ENCODE measurements at places on chromosomes 5 and 9. TPM values are rescaled to one million over a fixed set of nuclear protein-coding genes. Genes with fewer than 3 reads are reported as not detected.

GRCh38 chr9:132481053-132481849 lies 71.2 kb downstream of the CFAP77 start:
- no peak for DNase-seq

DNA sequence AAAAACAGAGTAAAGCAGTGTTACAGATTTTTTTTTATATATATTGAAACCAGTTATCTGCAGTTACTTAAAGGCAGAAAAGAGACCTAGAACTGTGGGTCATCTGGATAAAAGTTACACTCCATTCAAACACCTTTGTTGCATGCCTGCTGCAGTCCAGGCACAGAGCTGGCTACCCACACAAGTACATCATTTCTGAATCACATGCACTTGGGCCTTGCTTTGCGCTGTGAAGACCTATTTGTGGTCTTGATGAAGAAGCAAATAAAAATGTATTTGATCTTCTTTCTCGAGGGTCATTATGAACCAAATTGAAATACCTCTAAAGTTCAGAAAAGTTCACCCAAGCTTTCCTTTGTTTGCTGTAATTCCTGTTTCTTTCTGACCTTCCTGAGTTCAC lies 503.0 kb upstream of the ZNF608 start:
- DNase-seq: no peak

Gene CLIC3
- 4.3 TPM for total RNA-seq

GRCh38 chr5:60549841-60550240 lies 150.1 kb downstream of the DEPDC1B start:
- no peak for DNase-seq

GRCh38 chr9:118652912-118653311 lies 716.3 kb downstream of the BRINP1 start:
- no peak for DNase-seq

- DNase-seq: no peak
These were observed 17.2 kb downstream of the EBF1 start for GRCh38 chr5:159082474-159082873.

DNA sequence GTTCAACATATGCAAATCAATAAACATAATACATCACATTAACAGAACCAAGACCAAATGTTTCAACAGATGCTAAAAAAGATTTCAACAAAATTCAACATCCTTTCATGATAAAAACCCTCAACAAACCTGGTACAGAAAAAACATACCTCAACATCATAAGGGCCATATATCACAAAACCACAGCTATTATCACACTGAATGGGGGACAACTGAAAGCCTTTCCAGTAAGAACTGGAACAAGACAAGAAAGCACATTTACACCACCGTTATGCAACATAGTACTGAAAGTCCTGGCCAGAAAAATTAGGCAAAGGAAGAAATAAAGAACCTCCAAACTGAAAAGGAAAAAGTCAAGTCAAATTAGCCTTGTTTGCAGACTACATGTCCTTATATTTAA lies 93.6 kb downstream of the DTWD2 start:
- no peak for DNase-seq
